Stimulated activated CD4-positive, alpha-beta T cell treated with anti-CD3 and anti-CD28 coated beads, Interleukin-4, amount 100 ng/mL, for 4 hours (primary cell): ENCODE measurements at places on chromosomes 5 and 9.

DNA sequence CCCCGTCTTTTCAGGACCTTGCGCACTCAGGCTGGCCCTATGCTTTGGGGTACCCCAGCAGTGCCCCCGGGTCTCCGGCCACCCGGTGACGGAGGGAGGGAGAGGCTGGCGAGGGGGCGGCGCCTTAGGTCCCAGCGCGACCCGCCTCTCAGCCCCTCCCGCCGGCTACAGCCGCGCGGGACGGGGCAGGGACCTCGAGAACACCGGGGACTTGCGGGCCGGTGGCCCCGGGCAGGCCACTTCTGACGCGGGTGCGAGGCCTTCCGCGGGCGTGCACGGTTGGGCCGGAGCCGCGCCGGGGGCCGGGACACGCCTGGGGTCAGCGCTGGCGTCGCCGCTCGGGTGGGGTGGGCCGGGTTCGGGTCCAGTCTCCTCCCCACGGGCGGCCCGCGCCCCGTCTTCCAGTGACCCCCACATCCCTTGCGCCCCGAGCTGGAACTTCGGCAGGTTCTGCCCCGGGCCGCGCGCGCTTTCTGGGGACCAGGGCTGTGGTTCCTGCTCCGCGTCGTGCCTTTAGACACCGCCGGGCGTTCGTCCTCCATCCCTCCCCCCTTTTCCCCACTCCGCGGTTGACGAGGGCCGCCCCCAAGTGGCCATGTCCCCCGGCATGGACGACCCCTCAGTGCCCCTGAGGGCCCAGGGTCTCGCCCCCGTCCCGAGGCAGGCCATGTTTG, 3.8 kb upstream of the SQSTM1 start:
- DNase-seq, result no peak

GRCh38 chr5:123681061-123681460, 169.1 kb downstream of the CSNK1G3 start:
- DNase-seq, result no peak

GRCh38 chr5:27814983-27815382, 776.6 kb upstream of the CDH9 start:
- no peak for DNase-seq

DNA sequence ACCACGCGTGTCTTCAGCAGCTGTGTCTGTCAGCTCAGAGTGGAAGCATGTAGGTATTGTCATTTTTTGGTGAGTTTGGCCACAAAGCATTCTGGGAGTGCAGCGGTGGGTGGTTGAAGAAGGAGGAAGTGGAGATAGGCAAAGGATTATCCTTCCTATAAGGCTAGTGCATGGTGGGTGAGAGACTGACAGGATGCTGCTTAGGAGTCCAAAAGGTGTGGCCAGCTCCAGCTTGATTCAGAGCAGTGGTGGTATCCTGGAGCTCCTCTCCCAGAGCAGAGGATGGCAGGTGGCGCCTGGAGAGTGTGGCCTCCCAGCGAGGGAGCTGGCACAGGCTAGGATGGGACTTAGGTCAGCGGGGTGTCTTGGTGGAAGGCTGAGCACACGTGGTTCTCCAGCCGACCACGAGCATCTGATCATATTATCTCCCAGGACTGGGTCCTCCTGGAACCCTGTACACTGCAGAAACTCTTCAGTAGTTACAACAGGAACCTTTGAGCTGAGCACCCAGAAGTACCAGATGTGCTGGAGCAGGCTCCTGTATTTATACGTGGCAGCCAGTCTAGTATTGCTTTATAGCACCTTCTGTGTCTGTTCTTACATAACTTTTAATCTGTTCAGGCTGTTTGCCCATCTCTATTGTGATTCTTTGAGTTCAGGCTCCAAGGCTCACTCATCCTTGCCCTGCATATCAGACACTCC, 29.6 kb downstream of the MAML1 start:
- DNase-seq, result peak; percentile 7

GRCh38 chr5:151162776-151163175, 5.2 kb upstream of the ANXA6 start:
- DNase-seq, result no peak

- no peak for DNase-seq
Measured at GRCh38 chr5:56172241-56172640, 60.9 kb downstream of the ANKRD55 start.

GRCh38 chr5:115472271-115473025, 72.1 kb downstream of the FEM1C start:
- no peak for DNase-seq

- DNase-seq, result peak; percentile 25
Measured at GRCh38 chr9:74770508-74771261, 117.0 kb downstream of the TRPM6 start.

DNA sequence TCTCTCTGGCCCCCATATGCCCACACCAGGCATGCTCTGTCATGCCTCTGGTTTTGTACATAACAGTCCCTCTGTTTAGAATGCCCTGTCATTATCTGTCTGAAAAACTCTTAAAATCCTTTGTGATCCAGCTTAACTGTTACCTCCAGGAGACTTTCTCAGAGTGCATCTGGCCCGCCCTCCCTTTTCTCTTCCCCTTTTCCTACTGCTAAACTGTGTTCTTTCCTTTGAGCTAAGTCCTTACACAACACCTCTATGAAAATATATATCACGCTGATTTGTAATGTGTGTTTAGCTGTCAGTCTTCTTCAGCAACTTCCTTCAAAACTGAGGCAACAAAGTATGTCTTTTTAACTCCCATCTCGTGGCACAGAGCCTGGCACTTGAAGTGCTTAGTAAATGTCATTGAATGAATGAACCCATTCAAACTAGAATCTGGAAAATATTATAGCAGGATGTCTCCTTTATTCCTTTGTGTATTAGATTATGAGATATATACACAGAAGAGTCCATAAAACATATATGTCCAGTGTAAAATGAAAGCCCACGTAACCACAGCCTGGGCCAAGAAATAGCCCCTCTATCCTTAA, 166.2 kb upstream of the KLF9 start:
- no peak for DNase-seq

- no peak for DNase-seq
Measured at GRCh38 chr5:179914032-179914755, 6.5 kb upstream of the TBC1D9B start.

DNA sequence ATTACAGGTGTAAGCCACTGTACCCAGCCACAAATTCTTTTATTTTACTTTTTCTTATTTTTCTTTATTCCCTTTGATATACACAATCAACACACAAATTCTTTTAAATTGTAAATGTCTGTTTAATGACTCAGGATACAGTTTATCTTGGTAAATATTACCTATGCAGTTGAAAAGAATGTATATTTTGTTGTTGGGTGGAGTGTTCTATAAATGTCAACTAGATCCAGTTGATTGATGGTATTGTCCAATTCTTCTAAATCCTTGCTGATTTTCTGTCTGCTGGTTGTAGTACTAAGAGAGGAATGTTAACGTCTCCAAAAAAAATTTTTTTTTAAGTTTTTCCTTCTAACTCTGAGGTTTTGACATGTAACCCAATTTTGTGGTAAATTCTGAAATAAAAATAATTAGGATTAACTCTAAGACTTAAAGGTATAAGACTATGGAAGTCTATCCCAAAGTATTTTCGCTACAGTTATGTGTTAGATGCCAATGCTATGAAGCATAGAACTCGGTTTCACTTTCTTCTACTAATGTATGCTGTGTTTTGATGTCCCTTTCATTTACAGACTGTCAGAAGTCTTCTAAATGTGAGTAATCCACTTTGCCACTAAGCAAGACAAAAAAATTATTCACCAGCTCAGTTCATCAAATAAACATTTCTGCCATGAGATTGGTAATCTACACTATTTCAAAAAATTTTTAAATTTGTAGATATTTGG, 720.2 kb upstream of the C9orf72 start:
- no peak for DNase-seq

DNA sequence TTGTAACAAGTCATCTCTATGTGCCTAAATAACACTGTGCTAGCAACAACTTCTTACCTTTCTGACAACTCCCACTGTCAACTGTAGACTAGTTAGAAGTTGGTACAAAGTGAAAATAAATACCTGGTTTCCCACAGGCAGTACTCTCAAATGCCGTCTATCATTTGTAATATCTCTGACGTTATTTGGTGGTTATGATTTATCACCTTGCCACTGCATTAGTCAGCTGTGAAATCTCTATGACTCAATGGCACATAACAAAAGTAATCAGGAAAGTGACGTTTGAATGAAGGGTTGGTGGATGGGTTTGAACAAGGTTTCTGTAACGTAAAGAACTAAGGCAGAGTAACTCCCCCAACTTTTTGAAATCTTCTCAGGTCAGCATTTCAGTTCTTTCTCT, 592.3 kb downstream of the MAT2B start:
- DNase-seq, result no peak

DNA sequence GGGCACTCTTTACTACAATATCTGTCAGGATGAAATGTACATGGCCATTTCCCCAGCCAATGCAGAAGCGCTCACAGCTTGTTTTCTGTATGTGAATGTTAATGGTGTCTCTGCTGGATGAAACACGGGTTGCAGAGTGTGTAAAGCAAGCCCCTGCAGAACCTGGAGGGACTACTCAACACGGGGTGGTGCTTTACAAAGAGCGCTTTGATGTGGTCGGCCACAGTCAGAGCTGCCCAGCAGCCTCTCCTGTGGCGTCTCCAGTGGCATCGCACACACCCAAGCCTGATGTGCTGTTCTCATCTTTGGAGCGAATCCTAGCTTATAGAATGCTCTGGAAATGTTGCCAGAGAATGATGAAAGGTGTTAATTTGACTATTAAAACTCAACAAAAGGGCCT, 162.7 kb upstream of the NFIL3 start:
- DNase-seq, result no peak

DNA sequence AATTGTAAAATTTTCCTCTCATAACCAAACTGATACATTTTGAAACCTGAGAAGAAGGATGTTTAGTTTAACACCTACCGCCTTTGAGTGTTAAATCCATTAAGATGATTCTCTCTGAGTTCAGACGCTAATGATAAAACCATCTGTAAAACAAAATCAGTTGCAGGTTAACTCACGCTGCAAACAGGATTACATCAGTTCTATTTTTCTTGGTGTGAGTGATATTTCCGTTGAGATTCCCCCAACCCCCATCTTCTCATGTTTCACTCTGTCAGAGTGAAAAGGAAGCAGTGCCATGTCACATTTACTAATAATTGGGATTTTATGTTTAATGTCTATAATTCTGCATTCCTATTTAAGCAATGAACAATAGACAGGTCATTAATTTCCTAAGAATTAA, 146.5 kb downstream of the FANCC start:
- no peak for DNase-seq

- DNase-seq, result no peak
Measured at GRCh38 chr5:91053741-91054025, 329.4 kb downstream of the ARRDC3 start.

- DNase-seq, result no peak
Measured at GRCh38 chr9:14238079-14238478, 75.9 kb downstream of the NFIB start.

- DNase-seq, result no peak
Measured at GRCh38 chr9:6921315-6921714, 163.5 kb downstream of the KDM4C start.

GRCh38 chr5:169635936-169636335, 1.1 kb upstream of the DOCK2 start:
- no peak for DNase-seq

- no peak for DNase-seq
Measured at GRCh38 chr5:80976985-80977384, 16.8 kb downstream of the RASGRF2 start.

GRCh38 chr5:1873243-1873959, 9.3 kb downstream of the IRX4 start:
- no peak for DNase-seq

GRCh38 chr9:14660721-14661120, 32.5 kb downstream of the ZDHHC21 start:
- DNase-seq, result no peak

- no peak for DNase-seq
Measured at GRCh38 chr5:129400395-129400983, 59.6 kb upstream of the ADAMTS19 start.

- no peak for DNase-seq
Measured at GRCh38 chr5:122258840-122259239, 53.2 kb upstream of the SNCAIP start.

GRCh38 chr5:102231693-102232619, 64.1 kb downstream of the SLCO4C1 start:
- DNase-seq, result no peak

DNA sequence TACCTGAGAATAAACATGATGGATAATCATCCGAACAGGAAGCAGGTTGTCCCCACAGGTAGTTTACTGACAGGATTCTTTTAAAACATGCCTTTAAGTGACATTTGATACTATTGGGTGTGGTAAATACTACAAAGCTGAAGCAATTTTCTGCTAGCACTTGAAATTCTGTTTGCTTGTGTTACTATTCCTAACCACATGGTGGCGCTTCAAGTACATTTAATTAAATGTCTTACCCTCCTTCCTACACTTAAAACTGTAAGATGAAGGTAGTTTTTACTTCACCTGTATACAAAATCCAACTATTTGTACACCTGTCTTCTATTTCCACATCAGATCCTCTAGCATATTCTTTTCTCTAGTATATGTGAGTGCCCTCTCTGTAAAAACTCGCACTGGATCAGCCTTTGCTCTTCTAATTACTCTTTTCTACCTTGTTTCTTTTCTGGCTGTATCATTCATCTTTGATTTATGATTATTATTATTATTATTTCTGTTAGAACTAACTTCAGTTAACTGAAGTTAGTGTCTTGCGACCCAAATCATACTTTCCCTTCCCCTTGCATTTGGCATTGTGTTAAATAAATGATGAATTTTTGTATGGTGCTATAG, 18.4 kb downstream of the SLC25A46 start:
- no peak for DNase-seq

DNA sequence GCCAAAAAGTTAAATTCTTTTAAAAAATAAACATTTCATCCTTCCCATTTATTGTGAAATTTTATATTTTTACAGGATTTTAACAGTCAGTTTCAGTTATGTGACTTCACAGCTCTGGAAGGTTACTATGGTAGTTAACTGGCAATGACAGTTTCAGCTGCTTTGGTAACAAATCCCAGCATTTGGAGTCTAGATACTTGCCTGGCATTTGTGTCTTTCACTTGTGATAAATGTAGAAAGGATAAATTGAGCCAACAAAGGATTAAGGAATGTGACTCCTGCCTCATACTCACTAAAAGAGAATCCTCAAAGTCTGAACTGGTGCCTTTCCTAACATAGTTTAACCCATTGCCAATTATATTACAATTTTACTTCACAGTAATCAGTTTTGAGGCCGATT, 315.5 kb downstream of the FER start:
- DNase-seq, result no peak

DNA sequence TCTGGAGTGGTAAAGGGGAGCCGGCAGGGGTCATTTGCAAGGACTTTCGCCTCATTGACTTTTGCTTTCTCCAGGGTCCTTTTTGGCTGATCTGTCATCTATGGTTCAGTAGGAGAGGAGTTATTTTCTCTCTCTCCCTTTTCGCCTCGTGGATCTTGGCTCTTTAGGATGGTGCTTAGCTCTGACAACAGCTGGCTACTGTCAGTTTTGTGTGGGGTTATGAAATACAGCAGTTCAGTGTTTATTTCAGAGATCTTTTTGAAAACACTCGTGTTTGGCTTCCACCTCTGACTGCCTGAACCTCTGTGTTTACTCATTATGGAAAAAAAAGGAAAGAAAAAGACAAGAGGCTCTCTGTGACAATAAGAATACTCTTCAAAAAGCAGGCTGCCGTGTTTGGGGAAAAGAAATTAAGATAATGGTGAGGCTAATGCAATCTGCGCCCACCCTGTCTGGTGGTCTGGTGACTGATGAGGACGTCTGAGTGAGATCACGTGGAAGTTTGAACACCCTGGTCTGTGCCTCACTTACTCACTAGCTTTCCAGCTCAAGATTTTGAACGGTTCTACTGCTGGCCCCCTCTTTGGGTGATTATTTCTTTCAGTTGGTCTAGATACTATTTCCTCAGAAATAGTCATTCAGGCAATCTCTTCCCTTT, 567.7 kb downstream of the CAAP1 start:
- no peak for DNase-seq
